ENCODE measurements at places on chromosomes 5 and 9.

GRCh38 chr5:126402621-126403555 is 20.3 kb upstream of the GRAMD2B start:
- no peak for DNase-seq

DNA sequence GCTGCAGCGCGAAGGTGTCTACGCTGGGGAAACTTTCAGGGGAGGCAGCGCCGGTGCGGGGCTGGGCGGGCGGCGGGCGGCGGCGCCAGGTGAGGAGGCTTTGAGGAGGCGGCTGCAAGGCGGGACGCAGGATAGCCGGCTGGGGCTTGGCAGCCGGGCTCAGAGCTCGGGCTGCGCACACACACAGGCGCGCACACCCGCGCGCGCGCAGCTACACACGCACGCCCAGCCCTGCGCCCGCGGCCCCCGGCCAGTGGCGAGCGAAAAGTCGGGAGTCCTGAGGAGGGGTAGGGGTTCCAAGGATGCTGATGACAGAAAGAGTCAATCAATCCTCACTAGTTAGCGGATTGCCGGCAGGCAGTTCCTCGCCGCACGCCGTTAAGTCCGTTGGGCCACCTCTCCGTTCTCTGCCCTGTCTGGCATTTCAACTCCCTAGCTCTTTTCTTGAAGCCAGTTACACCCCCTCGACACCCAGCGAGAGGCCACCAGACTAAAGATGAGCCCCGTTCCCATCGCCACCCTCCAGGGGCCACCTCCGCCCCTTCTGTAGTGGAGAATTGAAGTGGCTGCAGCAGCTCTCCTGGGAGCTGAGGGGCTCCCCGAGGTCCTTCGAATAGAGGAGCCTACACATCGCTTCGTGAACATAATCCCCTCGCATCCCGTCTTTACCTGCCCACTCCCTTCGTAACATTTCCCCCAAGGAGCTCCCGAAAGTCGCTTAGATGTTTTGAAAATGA is 1640.3 kb upstream of the C9orf72 start:
- no peak for DNase-seq

GRCh38 chr5:162202285-162202880 is 134.8 kb downstream of the GABRG2 start:
- DNase-seq: no peak

GRCh38 chr5:172939611-172940267 is 19.5 kb upstream of the RPL26L1 start:
- DNase-seq: no peak

DNA sequence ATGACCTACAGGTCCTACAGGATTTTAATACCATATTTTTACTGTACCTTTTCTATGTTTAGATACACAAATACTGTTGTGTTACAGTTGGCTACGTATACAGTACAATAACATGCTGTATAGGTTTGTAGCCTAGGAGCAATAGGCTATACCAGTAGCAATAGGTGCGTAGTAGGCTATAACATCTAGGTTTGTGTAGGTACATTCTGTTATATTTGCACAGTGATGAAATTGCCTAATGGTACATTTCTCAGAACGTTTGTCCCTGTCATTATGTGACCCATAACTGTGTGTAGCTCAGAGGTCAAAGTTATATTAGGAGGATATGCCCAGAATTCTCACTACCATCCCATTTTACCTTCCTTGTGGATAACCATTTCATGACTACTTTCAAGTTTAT is 59.7 kb downstream of the NIPBL start:
- no peak for DNase-seq

- DNase-seq: no peak
Measured at GRCh38 chr5:38249301-38249700, 9.1 kb upstream of the EGFLAM start.

DNA sequence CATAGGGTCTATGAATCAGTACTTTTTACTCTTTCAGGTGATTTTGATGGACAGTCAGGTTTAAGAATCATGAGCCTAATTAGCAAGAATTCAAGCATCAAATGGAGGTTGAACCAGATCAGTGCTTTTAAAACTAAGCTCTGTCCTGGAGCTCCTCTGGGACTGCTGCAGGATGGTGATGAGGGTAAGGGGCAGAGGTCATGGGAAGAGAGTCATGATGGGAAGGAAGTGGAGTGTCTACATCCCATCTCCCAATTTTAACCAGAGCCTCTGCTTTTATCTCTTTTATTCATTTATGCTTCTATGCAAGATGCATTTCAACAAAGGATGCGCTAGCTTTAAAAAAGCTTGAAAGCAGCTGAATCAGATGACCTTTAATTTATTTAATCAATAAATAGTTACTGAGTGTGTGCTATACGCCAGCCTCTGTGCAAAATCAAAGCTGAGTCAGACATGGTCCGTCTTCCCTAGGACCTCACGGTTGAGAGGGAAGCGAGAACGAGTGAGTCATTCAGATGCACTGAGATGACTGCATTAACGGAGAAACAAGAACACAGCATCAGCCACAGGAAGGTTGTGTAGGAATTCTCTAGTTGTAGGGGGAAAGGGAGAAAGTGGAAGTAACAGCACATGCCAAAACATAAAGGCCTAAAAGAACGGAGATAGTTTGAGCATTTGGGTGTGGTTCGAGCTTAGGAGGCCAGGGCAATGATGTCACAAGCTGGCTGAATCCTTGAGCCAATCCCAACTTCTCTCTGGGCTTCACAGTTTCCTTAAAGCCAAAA is 441.6 kb upstream of the BRINP1 start:
- no peak for DNase-seq

DNA sequence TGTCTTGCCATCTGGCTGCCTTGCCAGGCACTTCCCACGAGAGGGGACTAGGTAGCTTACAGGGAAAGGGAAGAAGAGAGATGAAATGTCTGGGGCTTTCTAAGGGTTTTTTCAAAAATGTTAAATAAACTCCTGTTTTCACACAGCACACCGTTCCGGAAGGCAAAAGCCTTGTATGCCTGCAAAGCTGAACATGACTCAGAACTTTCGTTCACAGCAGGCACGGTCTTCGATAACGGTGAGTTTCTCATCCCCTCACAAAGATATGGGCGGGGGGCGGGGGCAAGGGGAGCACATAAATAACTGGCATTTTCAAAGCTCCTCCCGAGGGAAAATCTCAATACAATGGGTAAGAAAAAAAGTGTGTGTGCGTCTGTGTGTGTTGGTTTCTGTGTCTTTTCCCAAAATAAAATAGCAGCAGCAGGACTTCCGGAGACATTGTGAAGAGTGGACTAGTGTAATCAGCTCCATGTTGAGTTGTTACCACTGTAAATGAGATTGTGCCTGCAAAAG is 189.6 kb downstream of the NR3C1 start:
- DNase-seq: no peak

DNA sequence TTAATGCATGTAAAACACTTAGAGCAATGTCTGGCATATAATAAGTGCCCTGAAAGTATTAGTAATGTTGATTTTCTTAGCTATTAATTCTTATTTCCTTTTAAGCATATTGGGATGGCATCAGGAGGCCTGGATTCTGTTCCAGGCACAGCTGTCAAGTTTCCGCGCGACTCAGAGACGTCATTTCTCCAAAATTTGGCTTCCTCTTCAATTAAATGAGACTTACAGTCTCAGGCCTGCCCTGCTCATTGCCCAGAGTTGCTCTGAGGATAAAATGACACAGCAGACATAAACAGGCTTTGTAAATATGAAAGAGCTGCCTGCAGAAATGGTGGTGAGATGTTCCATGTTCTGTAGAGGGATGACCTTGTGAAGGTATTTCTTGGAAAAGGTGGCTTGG is 159.8 kb upstream of the GLRA1 start:
- DNase-seq: no peak

- DNase-seq: no peak
Measured at GRCh38 chr5:76524101-76524835, 98.9 kb downstream of the F2RL2 start.

GRCh38 chr5:133377736-133378135 is 234.6 kb downstream of the FSTL4 start:
- no peak for DNase-seq

GRCh38 chr9:114437401-114437893 is 49.7 kb upstream of the AKNA start:
- no peak for DNase-seq

DNA sequence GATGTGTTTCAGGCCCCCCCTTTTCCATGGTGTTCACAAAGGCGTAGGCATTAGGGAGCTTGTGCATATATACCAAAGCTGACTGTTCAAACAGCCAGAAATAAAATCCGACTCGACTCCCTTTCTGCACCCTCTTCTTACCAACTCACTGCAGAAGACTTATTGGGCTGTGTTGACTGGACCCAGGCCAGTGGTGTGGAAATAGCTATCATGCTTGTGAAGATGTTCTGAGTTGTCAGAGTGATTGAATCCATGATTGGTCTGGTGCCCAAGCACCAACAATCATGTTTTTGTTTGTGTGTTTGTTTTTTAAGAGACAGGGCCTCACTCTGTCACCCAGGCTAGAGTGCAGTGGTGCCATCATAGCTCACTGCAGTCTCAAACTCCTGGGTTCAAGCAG is 21.6 kb downstream of the TJP2 start:
- DNase-seq: no peak

DNA sequence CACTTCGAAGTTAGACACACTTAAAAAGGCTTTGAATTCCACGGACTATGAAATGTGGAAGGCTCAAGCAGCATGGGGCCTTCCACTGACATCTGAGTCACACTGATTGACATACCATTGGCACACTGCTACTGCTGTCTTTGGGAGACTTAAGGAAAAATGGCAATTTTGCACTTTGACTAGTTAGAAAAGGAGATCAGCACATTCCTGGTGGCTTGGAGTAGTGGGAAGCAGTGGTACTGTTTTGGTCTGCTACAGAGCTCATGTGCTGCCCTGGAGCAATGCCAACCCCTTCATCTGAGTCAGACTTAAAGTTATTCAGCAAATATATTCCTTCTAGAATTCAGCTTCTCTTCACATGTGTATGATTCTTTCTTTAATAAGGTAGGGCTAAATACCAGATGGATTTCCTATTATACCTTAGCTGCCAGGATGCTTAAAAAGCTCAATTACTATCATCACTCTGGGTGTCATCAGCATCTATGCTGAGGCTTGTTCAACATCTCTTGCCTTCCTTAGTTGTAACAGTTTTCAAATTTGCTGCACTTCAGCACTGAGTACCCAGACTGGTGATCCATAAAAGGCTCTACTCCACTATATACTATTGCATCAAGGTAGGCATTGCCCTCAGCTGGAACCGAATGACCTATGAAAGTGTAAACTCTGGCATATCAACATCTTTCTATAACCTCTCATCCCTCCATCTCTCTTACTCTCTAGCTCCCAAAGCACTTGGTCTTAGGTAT is 42.3 kb upstream of the MOCS2 start:
- no peak for DNase-seq

- no peak for DNase-seq
Measured at GRCh38 chr5:68465133-68465532, 249.6 kb downstream of the PIK3R1 start.
